Hair follicle dermal papilla cell (primary cell): ENCODE measurements at places on chromosomes 1 and 21. TPM values are rescaled to one million over a fixed set of nuclear protein-coding genes. Genes with fewer than 3 reads are reported as not detected.

The FAM76A gene
- 25.6 and 28.7 TPM in 2 replicates for total RNA-seq

The FAM163A gene
- total RNA-seq = not detected in 2 replicates

The CYP2J2 gene
- total RNA-seq = 0.16 TPM in 1 of 2 replicates, not detected in the other

The UBL4B gene
- 2.3 and 7.5 TPM in 2 replicates for total RNA-seq

The MFAP2 gene
- total RNA-seq = 88.9 and 99.1 TPM in 2 replicates

The TNFRSF8 gene
- total RNA-seq = not detected in 2 replicates

The WASF2 gene
- 26.1 and 28.7 TPM in 2 replicates for total RNA-seq

The TRIM67 gene
- total RNA-seq = under 0.01 and 0.12 TPM in 2 replicates

The ARHGEF10L gene
- 27.1 and 29.5 TPM in 2 replicates for total RNA-seq

The PADI4 gene
- total RNA-seq = not detected in 2 replicates

The RAB3B gene
- 20.4 and 30.6 TPM in 2 replicates for total RNA-seq

The S100A16 gene
- 157 and 225 TPM in 2 replicates for total RNA-seq

The DYNLT4 gene
- not detected in 2 replicates for total RNA-seq

The LCE1F gene
- total RNA-seq = not detected in 2 replicates

The DISP3 gene
- not detected in 2 replicates for total RNA-seq

The NBPF6 gene
- total RNA-seq = not detected in 2 replicates

The LCE1E gene
- total RNA-seq = not detected in 2 replicates

The TMEM51 gene
- total RNA-seq = 1.5 and 1.7 TPM in 2 replicates

The C1orf56 gene
- 3.6 and 5.0 TPM in 2 replicates for total RNA-seq

The XPR1 gene
- total RNA-seq = 17.7 and 25.6 TPM in 2 replicates

The KRTAP19-3 gene
- not detected in 2 replicates for total RNA-seq

The YARS1 gene
- 127 and 160 TPM in 2 replicates for total RNA-seq

The DMRTA2 gene
- total RNA-seq = not detected in 2 replicates

The PLD5 gene
- not detected in 2 replicates for total RNA-seq

The BROX gene
- total RNA-seq = 75.5 and 93.6 TPM in 2 replicates

The SLC9C2 gene
- not detected in 2 replicates for total RNA-seq

The WDR64 gene
- total RNA-seq = under 0.01 TPM in 1 of 2 replicates, not detected in the other

The C1orf87 gene
- total RNA-seq = 0.24 and 0.32 TPM in 2 replicates

The ELF3 gene
- total RNA-seq = 0.49 and 0.81 TPM in 2 replicates

The SF3B4 gene
- 10.7 and 12.9 TPM in 2 replicates for total RNA-seq

The F3 gene
- total RNA-seq = 40.7 and 47.2 TPM in 2 replicates

The CFAP45 gene
- 0.12 and 0.16 TPM in 2 replicates for total RNA-seq

The AGO1 gene
- total RNA-seq = 25.5 and 26.8 TPM in 2 replicates

The EXO1 gene
- 1.7 and 3.2 TPM in 2 replicates for total RNA-seq
